ENCODE measurements at places on chromosomes 11 and 22. TPM values are rescaled to one million over a fixed set of nuclear protein-coding genes. Genes with fewer than 3 reads are reported as not detected.
A peak's percentile ranks its signal among the peaks of the same experiment; 100 is the strongest.

DNA sequence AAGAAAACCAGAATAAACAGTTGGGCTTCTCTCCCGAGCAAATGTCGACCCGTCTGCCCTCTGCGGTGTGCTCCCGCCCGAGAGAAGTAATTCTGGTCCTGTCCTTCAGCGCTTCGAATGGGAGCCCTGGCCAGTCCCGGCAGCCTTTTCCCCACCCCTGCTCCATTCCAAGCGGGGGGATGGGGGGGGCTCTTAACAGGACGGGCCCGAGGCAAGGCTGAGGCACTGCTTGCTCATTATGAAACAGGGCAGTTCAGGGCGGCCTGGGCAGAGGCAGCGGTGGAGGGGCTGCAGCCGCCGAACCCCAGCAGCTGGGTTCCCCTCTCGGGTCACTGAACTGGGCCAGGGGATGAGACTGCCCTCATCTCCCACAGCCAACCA lies 9.1 kb downstream of the BACE1-AS start:
- DNase-seq: no peak
- no peaks in the 10 kb centered on the region for H3K4me1 ChIP-seq
- no peak overlapping the region for H3K27ac ChIP-seq
- no peaks in the 10 kb centered on the region for H3K27me3 ChIP-seq
- no peak overlapping the region for H3K4me3 ChIP-seq
- no peaks in the 10 kb centered on the region for H3K36me3 ChIP-seq

DNA sequence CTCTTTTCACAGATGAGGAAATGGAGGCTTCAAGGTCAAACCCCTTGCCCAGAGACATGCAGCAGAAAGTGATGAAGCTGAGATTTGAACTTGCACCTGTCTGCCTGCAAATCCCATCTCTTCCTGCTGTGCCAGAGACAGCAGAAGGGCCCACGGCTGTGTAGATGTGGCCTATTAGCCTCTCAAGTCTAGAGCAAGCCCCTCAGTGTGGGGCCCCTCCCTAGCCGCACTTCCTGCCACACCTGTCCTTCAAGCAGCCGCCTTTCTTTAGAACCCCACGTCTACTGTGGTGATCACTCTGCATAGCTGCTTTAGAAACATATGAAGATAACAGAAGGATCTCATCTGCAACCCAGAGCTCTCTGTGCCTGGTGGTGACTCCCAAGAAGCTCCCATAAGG lies 41.2 kb upstream of the JAM3 start:
- peaks cover 3% of the 10 kb centered on the region for H3K27me3 ChIP-seq
- peak overlapping the region; percentile 52 for H3K4me3 ChIP-seq
- H3K4me1 ChIP-seq: peaks cover 24% of the 10 kb centered on the region
- peak; percentile 57 for DNase-seq

Gene KDM4E
- total RNA-seq: not detected

Gene CSRP3
- not detected for total RNA-seq

- H3K4me1 ChIP-seq: no peaks in the 10 kb centered on the region
- no peaks in the 10 kb centered on the region for H3K36me3 ChIP-seq
- H3K27me3 ChIP-seq: no peaks in the 10 kb centered on the region
- no peak for DNase-seq
- H3K27ac ChIP-seq: no peak overlapping the region
Observed at GRCh38 chr11:131999084-131999483, 628.7 kb downstream of the NTM start.

Gene OR2D3
- total RNA-seq: not detected

DNA sequence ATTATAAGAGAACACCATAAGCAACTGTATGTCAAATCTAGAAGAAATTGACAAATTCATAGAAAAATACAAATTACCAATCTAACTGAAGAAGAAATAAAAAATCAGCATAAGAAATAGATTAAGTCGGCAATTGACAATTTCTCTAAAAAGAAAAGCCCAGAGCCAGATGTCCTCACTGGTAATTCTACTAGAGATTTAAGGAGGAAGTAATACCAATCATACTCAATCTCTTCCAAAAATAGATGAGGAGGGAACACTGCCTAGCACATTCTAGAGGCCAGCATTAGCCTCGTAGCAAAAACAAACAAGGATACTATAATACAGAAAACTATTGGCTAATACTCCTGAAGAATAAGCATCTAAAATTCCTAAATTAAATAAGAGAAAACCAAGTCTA lies 40.4 kb upstream of the IGLL5 start:
- no peak for DNase-seq
- H3K27me3 ChIP-seq: peaks cover 24% of the 10 kb centered on the region
- H3K36me3 ChIP-seq: no peaks in the 10 kb centered on the region
- no peak overlapping the region for H3K27ac ChIP-seq

Gene CHRM1
- not detected for total RNA-seq
